ENCODE measurements at places on chromosomes 12 and 14. TPM values are rescaled to one million over a fixed set of nuclear protein-coding genes. Genes with fewer than 3 reads are reported as not detected.

DNA sequence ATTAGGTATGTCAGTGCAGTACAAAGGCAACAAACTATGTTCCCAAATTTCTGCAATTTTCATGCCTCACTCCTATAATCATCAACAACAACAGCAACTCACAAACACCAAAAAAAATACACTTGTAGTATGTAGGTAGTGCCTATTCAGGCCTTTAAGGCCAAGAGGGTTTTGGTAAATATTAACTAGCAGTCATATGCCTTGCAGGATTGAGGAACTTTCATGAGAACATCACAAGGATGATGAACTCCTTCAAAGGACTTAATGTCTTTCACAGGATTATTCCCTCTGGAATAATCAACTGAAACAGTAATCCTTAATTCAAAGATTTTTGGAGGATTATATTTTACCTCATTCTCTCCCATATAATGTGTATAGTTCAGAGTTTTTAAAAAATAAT, 293.8 kb downstream of the NOVA1 start:
- H3K27me3 ChIP-seq = no peaks in the 10 kb centered on the region
- H3K27ac ChIP-seq = no peak overlapping the region
- H3K36me3 ChIP-seq = no peaks in the 10 kb centered on the region
- DNase-seq = no peak

The GLT1D1 gene
- total RNA-seq = 1.0 TPM

GRCh38 chr14:92501891-92502351, 11.7 kb upstream of the RIN3 start:
- no peaks in the 10 kb centered on the region for H3K27me3 ChIP-seq
- DNase-seq = no peak
- H3K4me3 ChIP-seq = no peak overlapping the region
- H3K4me1 ChIP-seq = no peaks in the 10 kb centered on the region
- H3K36me3 ChIP-seq = no peaks in the 10 kb centered on the region
- no peak overlapping the region for H3K27ac ChIP-seq

DNA sequence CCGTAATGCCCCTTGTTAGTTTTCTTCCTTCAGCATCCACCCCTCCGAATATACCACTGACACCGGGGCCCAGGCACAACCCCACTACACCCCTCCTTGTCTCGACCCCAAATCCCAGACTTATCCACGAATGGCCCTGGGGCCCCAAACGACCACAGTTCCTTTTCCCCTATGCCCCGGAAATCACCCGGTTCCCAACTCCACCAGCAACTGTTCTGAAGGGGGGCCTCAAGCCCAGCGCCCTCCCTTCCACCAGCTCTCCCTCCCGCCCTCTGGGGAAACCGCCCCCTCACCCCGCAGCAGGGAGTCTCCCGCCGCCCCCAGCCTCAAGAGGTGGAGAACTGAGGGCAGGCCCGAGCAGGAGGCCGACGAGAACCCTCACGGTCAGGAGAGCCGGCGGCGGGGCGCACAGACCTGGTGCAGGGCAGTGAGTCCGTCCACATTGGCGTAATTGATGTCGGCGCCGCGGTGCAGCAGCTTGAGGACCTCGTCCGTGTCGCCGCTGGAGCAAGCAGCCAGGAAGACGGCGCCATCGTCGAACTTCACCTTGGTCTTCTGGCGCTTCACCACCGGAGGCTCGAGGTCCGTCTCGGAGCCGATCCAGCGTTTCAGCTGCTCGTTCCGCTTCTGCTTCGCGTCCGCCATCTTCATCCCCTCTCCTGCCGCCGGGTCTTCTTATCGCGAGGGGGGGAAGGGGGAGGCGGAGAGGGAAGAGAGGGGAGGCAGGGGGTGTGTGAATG, 446 bp downstream of the PPP1R12A start:
- peak overlapping the region; percentile 93 for H3K4me3 ChIP-seq
- peak; percentile 64 for DNase-seq
- H3K27ac ChIP-seq = peak overlapping the region; percentile 99
- no peaks in the 10 kb centered on the region for H3K27me3 ChIP-seq

The DCAF11 gene
- total RNA-seq = 65.1 TPM

DNA sequence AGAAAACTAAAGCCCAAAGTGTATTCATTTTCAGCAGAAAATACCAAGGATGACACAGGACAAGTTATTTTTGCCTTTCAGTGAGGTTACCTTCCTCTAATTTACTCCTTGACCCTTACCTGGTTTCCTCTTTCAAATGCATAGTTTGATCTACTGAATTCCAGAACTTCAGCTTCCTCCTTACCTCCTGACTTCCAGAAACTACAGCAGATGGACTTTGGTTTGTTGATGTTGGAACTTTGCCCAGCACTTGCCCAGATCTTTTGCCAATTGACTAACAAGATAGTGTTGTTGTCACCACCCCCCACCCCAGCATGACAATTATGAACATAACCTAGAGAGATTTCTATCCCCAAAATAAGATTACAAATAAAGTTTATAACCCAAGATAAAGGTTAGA, 63.2 kb downstream of the NAV3 start:
- no peak overlapping the region for H3K4me3 ChIP-seq
- DNase-seq = no peak
- no peak overlapping the region for H3K27ac ChIP-seq
- no peaks in the 10 kb centered on the region for H3K4me1 ChIP-seq

The ATP2A2 gene
- 258 TPM for total RNA-seq

- H3K4me1 ChIP-seq = peaks cover 12% of the 10 kb centered on the region
- no peaks in the 10 kb centered on the region for H3K27me3 ChIP-seq
- no peaks in the 10 kb centered on the region for H3K36me3 ChIP-seq
- no peak overlapping the region for H3K27ac ChIP-seq
Measured at GRCh38 chr12:47346251-47347019, 266.7 kb upstream of the AMIGO2 start.

DNA sequence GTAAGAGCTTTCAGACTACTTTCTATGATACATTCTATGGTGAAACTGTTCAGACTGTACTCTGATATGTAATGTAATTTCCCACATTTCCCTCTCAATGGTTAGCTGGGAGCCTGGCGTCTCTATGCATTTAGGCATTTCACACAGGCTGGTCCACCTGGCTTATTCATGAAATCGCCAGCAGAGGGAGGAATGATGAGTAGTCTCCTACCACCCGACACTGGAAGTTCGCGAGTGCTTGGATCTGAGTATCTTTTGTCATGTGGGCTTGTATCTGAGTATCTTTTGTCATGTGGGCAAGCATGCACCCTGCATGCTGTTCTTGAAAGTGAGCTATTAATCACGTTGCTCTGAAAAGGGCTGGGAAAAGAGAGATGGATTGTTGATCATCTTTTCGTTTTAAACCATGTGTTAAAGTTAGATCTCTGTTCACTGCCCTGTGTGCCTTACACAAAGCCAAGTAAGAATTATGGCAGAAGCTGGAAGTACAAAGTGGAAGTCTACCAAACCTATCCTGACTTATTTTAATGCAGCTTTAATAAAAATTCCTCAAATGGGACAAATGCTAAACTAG, 235.0 kb downstream of the ATP23 start:
- DNase-seq = no peak
- no peaks in the 10 kb centered on the region for H3K36me3 ChIP-seq
- H3K4me3 ChIP-seq = no peak overlapping the region
- no peaks in the 10 kb centered on the region for H3K27me3 ChIP-seq
- no peak overlapping the region for H3K27ac ChIP-seq
- H3K4me1 ChIP-seq = no peaks in the 10 kb centered on the region

The STAC3 gene
- total RNA-seq = 3.4 TPM

DNA sequence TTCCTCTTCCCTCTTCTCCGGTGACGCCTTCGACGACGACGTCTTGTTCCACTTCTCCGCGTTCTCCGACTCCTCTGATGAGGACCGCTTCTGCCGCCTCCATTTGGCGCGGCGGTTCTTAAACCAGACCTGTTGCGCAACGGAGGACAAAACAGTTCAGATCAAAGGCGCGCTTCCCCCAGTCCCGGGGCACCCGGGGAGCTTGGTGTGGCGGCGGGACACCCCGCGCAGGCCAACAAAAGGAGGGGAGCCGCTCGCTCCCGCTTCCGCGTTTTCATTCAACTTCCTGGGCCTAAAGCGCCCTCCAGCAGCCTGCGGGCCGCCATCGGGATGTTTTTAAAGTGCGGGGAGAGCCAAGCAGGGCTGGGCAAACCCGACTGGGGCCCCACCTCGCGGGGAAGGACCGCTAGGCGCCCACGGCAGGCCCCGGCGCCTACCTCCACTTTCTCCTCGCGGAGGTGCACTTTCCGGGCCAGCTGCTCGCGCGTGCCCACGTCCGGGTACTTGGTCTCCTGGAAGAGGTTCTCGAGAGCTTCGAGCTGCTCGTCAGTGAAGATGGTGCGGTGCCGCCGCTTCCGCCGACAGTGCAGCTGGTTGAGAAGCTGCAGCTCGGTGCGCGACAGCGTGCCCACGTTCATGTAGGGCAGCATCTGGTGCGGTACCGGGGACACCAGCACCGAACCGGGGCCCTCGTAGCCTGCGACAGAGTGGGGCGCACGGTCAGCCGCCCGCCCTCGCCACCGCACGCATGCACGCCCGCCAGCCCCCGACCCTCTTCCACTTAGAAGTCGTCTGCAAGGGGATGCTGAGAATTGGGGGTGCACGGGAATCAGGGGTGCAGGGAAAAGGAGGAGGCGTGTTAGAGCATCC, 1.2 kb downstream of the GSC start:
- peaks cover 11% of the 10 kb centered on the region for H3K4me1 ChIP-seq
- peak overlapping the region; percentile 42 for H3K4me3 ChIP-seq
- DNase-seq = no peak
- H3K27me3 ChIP-seq = peaks cover 98% of the 10 kb centered on the region
- no peak overlapping the region for H3K27ac ChIP-seq

- peaks cover 68% of the 10 kb centered on the region for H3K4me1 ChIP-seq
- no peak for DNase-seq
- peak overlapping the region; percentile 88 for H3K4me3 ChIP-seq
- peak overlapping the region; percentile 87 for H3K27ac ChIP-seq
Measured at GRCh38 chr14:35292770-35293561, 784 bp downstream of the PSMA6 start.

The HCAR1 gene
- 0.55 TPM for total RNA-seq

The AKAP5 gene
- total RNA-seq = 2.9 TPM

The WNT1 gene
- not detected for total RNA-seq

- H3K27me3 ChIP-seq = no peaks in the 10 kb centered on the region
- no peaks in the 10 kb centered on the region for H3K4me1 ChIP-seq
- no peak overlapping the region for H3K27ac ChIP-seq
- H3K4me3 ChIP-seq = no peak overlapping the region
Measured at GRCh38 chr14:53252141-53252540, 99.0 kb upstream of the DDHD1 start.

- no peaks in the 10 kb centered on the region for H3K27me3 ChIP-seq
- H3K27ac ChIP-seq = no peak overlapping the region
- no peak overlapping the region for H3K4me3 ChIP-seq
- no peak for DNase-seq
- no peaks in the 10 kb centered on the region for H3K4me1 ChIP-seq
Measured at GRCh38 chr12:91506452-91506851, 323.8 kb upstream of the DCN start.

The A2M gene
- total RNA-seq = 2,660 TPM

GRCh38 chr14:84543859-84544258, 986.1 kb upstream of the FLRT2 start:
- H3K27ac ChIP-seq = no peak overlapping the region
- no peaks in the 10 kb centered on the region for H3K27me3 ChIP-seq
- DNase-seq = no peak
- no peaks in the 10 kb centered on the region for H3K4me1 ChIP-seq

- no peak overlapping the region for H3K4me3 ChIP-seq
- H3K27ac ChIP-seq = no peak overlapping the region
- DNase-seq = no peak
- no peaks in the 10 kb centered on the region for H3K27me3 ChIP-seq
Measured at GRCh38 chr14:50985859-50986331, 41.6 kb upstream of the PYGL start.

DNA sequence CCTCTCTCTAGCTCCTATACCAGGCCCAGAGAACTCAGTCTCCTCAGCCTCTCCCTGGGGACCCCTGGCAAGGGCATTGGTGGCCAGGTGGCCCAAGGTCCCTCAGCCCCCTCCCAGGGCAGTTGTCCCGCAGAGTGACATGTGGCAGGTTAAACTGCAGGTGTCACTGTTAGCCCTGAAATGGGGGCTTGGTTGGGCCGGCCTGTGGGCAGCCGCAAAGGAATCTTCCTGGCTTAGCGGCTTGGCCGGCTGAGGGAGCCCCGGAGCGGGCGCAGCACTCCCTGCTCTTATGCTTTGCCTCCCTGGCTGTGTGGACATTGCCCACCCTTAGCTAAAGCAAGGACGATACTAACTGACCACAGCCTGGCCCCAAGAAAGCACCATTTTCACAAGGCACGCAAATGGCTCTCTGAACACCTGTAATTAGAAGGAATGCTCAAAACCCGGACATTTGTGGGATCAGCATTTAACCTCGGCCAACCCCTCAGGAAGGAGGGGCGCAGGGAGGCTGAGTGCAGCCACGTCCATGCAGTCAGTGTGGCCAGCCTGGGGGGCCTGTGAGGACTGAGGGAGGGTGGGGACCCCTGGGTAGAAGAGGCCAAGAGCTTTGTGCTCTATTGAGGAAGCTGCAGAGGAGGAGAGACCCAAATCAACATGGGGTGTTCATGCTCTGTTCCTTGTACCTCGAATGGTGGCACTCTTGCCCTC, 82.2 kb downstream of the PAPOLA start:
- peaks cover 61% of the 10 kb centered on the region for H3K27me3 ChIP-seq
- peak; percentile 53 for DNase-seq
- H3K4me1 ChIP-seq = no peaks in the 10 kb centered on the region
- H3K36me3 ChIP-seq = no peaks in the 10 kb centered on the region

DNA sequence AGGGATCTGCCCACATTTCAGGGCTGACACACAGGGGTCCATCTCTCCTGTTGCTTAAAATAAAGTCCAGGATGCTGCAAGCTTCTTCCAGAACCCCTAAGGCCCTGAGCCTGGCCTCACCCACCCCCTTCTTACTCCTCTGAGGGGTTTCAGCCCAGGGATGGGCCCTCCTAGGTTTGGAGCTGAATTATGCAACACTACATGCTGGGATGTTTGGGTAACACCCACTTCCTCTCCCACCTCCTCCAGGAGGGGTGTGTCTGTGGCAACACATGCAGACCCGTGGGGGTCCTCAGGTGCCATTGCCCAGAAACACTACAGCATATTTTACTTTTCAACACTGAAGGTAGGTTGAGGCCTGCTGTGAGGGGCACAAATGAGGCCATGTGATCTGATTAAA, 5.4 kb downstream of the FBLN5 start:
- H3K27me3 ChIP-seq = no peaks in the 10 kb centered on the region
- no peak overlapping the region for H3K27ac ChIP-seq
- no peak for DNase-seq
- H3K4me1 ChIP-seq = no peaks in the 10 kb centered on the region
- H3K36me3 ChIP-seq = no peaks in the 10 kb centered on the region

The KRT77 gene
- total RNA-seq = not detected
